ENCODE measurements at places on chromosomes 12 and 14. TPM values are rescaled to one million over a fixed set of nuclear protein-coding genes. Genes with fewer than 3 reads are reported as not detected.

Gene PDE6H
- not detected for polyA plus RNA-seq

Gene SLC25A3
- polyA plus RNA-seq = 286 TPM

Gene PRPH
- polyA plus RNA-seq = not detected

Gene DAD1
- polyA plus RNA-seq = 602 TPM

Gene CLEC14A
- not detected for polyA plus RNA-seq

Gene GPD1
- polyA plus RNA-seq = not detected

Gene FGD4
- polyA plus RNA-seq = 0.12 TPM

Gene RITA1
- polyA plus RNA-seq = 36.6 TPM

Gene TMEM119
- 0.47 TPM for polyA plus RNA-seq

Gene ABCC9
- not detected for polyA plus RNA-seq

Data from immature natural killer cell (primary cell).